ENCODE measurements at places on chromosomes 12 and 14. TPM values are rescaled to one million over a fixed set of nuclear protein-coding genes. Genes with fewer than 3 reads are reported as not detected.

Gene PTPN6
- 1.0 TPM for total RNA-seq

Gene BICD1
- total RNA-seq = 8.5 TPM

Gene TMEM63C
- 0.65 TPM for total RNA-seq

Gene MEG3
- 75.1 TPM for total RNA-seq

Gene NRIP2
- total RNA-seq = 1.0 TPM

Gene E2F7
- total RNA-seq = 10.3 TPM

Gene GLT1D1
- not detected for total RNA-seq

Gene CCDC38
- not detected for total RNA-seq

Gene MAP3K12
- 15.9 TPM for total RNA-seq

Gene ESPL1
- total RNA-seq = 7.4 TPM

Gene SHMT2
- 276 TPM for total RNA-seq

Gene IQSEC3
- not detected for total RNA-seq

Gene CEBPE
- total RNA-seq = not detected

Gene TAS2R50
- 0.13 TPM for total RNA-seq

Gene BDKRB2
- total RNA-seq = 49.1 TPM

Gene RTL1
- total RNA-seq = not detected

Gene OR4E2
- total RNA-seq = not detected

Gene FOXG1
- not detected for total RNA-seq

Gene IL26
- total RNA-seq = not detected

Gene KIF26A
- 1.2 TPM for total RNA-seq

Gene BEGAIN
- total RNA-seq = 0.08 TPM

Gene NDRG2
- total RNA-seq = 12.0 TPM

Gene RSRC2
- 22.8 TPM for total RNA-seq

Gene OTUB2
- total RNA-seq = 3.2 TPM

Gene PRPH
- not detected for total RNA-seq

Gene KRT78
- not detected for total RNA-seq

Gene SRSF5
- 153 TPM for total RNA-seq

Gene TMEM30B
- total RNA-seq = 0.16 TPM

Gene EIF2S3B
- total RNA-seq = 1.3 TPM

Gene PLEKHG7
- 0.13 TPM for total RNA-seq

Gene LRIG3
- 26.6 TPM for total RNA-seq
